Psoas muscle (tissue), 8 donors: ENCODE measurements at places on chromosomes 2 and 18. TPM values are rescaled to one million over a fixed set of nuclear protein-coding genes. Genes with fewer than 3 reads are reported as not detected.
A peak's percentile ranks its signal among the peaks of the same experiment; 100 is the strongest.

GRCh38 chr2:205689820-205690219, 7.5 kb downstream of the NRP2 start:
- no peak for DNase-seq

Gene POU3F3
- not detected for total RNA-seq

- DNase-seq: no peak
These were observed 286.4 kb downstream of the CMPK2 start for GRCh38 chr2:6579281-6579680.

DNA sequence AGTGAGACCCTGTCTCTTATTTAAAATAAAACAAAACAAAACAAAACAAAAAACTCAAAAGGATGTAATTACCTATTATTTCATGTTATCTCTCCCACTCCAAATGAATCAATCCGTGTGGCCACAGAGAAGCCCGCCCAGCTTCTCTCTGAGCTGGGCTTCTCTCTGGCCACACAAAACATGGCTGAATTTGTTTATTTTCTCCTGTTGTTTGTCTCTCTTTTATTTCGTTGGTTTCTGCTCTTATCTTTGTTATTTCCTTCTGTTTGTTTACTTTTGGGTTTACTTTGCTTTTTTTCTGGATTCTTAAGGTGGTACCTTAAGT, 1.5 kb upstream of the TRABD2A start:
- no peak for DNase-seq

GRCh38 chr18:12011957-12012549, 30.7 kb downstream of the IMPA2 start:
- no peak for DNase-seq

Gene WIPF1
- total RNA-seq: 10.0 TPM

DNA sequence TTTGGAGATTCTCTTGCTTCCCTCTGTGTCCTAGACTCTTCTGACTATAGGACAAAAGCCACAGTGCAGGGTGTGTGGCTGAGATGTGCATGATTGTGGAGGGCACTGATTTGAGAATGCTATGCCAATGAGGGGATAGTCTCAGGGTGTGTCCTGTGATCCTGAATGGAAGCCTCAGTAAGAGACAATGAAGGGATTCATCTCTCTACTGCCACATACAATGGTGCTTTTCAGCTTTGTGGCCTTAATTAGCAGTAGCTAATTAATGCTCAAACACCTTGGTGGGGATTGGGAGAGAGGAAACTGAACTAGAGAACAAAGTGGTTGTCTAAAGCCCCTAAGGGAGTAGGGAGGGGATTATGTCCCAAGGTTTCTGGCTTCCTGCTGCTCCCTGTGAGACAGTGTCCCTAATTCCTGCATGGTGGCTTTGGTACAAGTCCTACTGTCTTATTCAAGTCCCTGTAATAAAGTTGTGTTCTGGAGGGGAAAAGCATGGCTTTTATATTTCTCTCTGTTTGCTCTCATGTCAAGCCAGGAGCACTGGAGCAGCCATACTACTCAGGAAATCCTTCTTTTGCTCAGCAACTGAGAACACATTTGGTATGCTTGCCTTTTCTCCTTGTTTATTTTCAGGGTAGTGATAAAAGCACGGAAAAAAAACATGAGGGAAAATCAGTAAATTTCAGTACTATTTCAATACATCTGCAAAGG, 415.2 kb upstream of the TCF4 start:
- no peak for DNase-seq

Gene ANKRD30B
- total RNA-seq: not detected

- no peak for DNase-seq
These were observed 22.0 kb downstream of the KATNAL2 start for GRCh38 chr18:46939337-46939963.

GRCh38 chr2:83900862-83901261, 558.2 kb downstream of the SUCLG1 start:
- no peak for DNase-seq

- DNase-seq: no peak
These were observed 147.0 kb upstream of the KLHL14 start for GRCh38 chr18:32919799-32920198.

Gene TCF7L1
- total RNA-seq: 6.2 TPM

- no peak for DNase-seq
These were observed 20.1 kb downstream of the SFT2D3 start for GRCh38 chr2:127721311-127721977.

Gene AUP1
- total RNA-seq: 75.9 TPM

GRCh38 chr2:134170294-134170693, 83.6 kb upstream of the MGAT5 start:
- no peak for DNase-seq

GRCh38 chr2:133483181-133483580, 85.1 kb downstream of the NCKAP5 start:
- no peak for DNase-seq

Gene LRRC30
- 1.5 TPM for total RNA-seq

Gene LRATD1
- total RNA-seq: 0.25 TPM

DNA sequence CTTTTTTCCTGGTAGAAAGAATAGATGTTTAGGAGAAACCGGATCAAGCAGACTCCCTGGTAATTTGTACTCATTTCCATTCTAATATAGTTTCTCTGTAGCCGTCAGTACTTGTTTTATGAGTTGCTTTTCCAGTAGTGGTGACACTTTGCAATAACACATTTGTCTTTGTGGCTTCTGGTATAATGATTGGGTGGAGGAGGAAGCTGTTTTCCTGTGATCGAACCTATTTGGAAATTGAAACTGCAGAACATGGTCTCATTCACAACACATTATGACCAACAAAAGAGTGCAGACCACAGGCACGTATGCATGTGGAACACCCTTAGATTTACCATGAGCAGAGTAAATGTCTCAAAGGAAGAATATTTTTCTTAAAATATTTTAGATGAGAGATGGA, 7.6 kb upstream of the SERPINB12 start:
- no peak for DNase-seq

GRCh38 chr2:84940088-84940470, 30.9 kb upstream of the KCMF1 start:
- no peak for DNase-seq

DNA sequence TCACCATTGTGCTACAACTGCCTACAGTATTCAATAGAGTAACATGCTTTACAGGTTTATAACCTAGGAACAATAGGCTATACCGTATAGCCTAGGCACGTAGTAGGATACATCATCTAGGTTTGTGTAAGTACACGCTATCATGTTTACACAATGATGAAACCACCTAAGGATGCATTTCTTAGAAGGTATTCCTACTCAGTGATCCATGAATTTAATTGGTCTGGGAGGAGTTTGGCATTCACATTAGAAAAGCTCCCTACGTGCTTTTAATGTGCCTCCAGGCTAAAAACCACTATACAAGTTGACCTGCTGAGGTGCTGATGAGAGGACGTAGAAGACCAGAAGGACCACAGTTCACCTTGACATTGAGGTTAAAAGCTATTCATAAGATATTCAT, 154.5 kb upstream of the LRRTM1 start:
- no peak for DNase-seq

- DNase-seq: no peak
These were observed 83.3 kb upstream of the CD28 start for GRCh38 chr2:203623096-203623495.

DNA sequence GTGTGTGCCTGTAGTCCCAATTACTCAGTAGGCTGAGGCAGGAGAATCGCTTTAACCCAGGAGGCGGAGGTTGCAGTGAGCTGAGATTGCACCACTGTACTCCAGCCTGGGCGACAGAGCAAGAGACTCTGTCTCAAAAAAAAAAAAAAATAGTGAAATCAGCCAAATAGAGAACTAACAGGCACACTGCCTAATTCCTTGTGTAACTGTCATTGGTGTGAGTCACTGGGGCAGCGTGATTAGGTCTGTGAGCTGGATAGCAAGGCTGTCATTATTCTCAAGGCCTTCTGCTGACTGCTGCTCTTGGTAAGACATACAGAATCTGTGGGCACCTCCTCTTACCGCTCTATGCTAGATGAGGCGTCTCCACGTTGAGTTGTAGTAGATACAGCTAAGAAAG, 270.3 kb downstream of the NEDD4L start:
- peak; percentile 53 for DNase-seq

DNA sequence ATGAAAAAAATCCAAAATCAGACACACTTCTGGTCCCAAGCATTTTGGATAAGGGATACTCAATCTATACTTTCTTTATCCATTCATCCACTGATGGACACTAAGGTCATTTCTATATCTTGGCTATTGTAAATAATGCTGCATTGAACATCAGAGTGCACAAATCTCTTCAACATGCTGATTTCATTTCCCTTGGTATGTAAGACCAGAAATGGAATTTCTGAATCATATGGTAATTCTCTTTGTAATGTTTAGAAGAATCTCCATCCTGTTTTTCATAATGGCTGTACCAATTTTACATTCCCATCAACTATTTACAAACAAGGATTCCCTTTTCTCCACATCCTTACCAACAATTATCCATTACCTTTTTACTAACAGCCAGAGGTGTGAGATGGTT, 33.7 kb upstream of the MCM6 start:
- DNase-seq: no peak

DNA sequence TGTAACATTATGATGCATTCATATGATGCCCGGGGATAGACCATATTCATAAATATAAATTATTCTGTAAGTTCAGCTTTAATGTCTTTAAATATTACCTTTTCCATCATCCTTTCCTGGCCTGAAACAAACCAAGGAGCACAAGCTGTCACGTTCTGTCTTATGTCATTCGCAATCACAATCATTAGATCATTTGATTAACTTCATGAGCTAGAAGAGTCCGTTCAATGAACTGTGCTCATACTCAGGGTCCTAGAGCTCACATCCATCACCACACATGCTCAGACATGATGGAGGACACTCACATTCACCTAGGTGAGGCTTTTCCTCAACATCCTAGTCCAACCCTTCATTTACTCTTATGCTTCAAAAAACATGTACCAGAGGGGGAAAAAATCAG, 599.0 kb upstream of the ID2 start:
- no peak for DNase-seq

- no peak for DNase-seq
These were observed 161.1 kb downstream of the SLC39A10 start for GRCh38 chr2:195818106-195818505.

- no peak for DNase-seq
These were observed 270.2 kb upstream of the RAB6C start for GRCh38 chr2:129709001-129709955.

DNA sequence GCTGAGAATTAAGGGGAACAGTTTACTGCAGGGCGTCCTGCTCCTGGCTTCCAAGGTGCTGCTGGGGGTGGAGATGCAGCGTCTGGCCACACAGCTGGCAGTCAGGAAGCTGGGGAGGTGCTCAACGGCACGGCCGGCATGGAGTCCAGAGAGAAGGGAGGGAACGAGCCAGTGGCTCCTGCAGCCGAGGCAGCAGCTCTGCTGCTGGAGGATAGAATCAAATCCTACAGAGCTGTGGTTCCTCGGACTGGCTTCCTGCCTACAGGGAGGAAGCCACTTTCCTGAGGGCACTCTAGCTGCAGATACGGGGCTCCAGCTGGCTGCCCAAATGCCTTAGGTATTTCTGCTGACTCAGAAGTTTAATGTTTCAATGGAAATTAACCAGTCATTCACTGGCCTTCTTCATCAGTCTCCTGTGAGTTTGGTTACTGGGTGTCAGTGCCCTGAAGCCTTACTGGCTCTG, 266.3 kb downstream of the TWIST2 start:
- DNase-seq: no peak

Gene FRZB
- 3.7 TPM for total RNA-seq

Gene CFAP221
- not detected for total RNA-seq

- no peak for DNase-seq
These were observed 28.9 kb upstream of the PPM1B start for GRCh38 chr2:44139741-44140140.

- DNase-seq: no peak
These were observed 55.9 kb upstream of the HPCAL1 start for GRCh38 chr2:10246831-10247230.

GRCh38 chr2:148503516-148503915, 141.0 kb upstream of the EPC2 start:
- no peak for DNase-seq

DNA sequence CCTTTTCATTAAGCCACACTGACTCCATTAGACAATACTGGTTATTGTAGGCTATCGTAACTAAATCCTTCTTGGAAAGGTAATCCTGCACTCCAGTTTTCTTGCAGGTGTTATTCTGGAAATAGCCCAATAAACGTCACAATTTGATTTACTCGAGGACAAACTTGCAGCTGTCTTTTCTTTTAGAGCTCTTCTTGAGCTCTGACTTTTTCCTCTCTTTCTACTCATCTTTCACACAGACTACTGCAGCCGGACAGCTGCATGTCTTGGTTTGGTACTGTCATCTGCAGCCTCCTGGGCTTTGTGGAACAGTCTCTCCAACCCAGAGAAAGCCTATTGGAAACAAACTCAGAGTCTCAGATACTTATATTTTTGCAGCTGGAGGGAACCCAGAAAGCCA, 23.0 kb upstream of the MSGN1 start:
- DNase-seq: no peak

GRCh38 chr2:118549503-118549902, 297.9 kb downstream of the EN1 start:
- DNase-seq: no peak

DNA sequence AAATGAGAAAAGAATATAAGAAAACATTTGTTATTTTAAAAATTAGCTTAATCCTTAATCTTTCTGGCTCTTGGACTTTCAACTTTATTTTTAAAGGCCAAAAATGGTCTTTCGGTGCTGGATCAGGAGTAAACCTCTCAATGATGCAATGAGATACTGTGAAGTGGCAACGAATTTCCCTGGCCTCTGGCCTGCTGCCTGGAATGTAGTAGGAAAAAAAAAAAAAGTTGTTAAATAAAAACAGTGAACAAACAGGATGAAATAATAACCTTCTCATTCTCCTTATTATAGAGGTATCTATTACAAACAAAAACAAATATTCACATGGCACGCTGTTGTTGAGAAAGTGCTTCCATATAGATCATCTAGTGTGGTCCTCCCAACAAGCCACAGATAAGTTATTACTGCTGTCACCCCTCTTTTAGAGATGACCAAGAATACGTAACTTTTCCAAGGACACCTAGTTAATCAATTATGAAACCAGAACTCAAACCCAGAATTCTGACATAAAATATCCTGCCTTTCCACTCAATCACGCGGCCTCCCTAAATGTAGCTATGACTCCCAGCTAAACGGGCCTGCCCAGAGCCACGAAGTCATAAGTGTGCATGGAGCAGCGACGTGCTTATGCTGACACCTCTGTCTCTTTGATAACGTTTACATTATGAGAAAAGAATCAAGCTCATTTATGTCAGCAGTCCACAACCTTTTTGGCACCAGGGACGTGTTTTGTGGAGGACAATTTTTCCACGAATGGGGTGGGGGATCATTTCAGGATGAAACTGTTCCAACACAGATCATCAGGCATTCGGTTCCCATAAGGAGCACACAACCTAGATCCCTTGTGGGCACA, 170.9 kb downstream of the BCL2 start:
- DNase-seq: peak; percentile 50

Gene SLC23A3
- total RNA-seq: 0.12 TPM
